ENCODE measurements at places on chromosomes 6 and 20.

DNA sequence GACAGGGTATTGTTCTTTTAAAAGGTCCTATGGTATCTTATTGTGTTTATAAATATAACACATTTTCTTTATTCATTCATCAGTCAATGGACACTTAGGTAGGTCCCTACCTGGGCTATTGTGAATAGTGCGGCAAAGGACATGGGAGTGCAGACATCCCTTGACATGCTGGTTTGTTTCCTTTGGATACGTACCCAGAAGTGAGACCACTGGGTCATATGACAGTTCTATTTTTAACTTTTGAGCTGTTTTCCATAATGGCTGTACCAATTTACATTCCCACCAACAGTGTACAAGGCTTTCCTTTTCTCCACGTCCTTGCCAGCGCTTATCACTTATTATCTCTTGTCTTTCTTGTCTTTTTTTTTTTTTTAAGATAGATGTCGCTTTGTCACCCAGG, 627.5 kb downstream of the PRKN start:
- no peak for DNase-seq

- DNase-seq: peak; percentile 9
These were observed 609.8 kb downstream of the RFPL4B start for GRCh38 chr6:112956696-112957535.

- no peak for DNase-seq
These were observed 3.4 kb downstream of the PRDM13 start for GRCh38 chr6:99609905-99610489.

DNA sequence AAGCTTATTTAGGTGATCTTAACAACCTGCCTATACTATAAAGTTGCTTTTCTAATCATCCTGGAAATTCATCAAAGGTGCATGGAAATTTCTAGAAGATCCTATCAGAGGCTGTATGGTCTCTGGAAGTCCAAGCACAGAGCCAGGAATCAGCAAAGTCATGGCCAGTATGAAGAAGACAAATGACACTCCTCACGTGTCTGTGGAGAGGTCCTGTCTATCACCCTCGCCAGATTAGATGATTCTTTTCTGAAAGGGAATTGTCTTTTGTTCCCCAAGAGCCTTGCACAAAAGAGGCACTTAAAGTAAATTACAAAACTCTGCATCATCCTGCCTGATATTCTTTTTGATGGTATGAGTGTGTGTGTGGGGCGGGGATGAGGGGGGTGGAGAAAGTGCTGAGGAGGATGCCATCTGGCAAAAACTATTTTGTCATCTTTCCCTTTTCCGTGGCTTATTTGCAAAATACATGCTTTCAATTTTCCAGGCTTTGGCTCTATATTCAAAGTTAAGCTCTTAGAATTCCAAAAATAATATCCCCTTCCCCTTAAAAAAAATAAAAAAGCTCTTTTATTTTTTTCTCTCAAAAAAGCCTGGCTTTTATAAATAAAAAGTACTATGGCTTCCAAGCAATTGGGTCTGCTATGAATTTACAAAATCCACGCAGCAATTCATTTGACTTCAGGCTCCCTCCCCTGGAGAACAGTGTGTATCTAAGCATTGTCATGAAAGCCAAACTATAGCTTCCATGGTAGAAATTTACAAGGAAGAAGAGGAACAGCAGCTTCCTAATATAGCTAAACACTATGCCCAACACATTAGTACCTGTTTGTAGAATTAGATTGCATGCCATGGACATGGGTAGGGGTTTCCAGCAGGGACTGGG, 185.2 kb upstream of the ARG1 start:
- DNase-seq: no peak

DNA sequence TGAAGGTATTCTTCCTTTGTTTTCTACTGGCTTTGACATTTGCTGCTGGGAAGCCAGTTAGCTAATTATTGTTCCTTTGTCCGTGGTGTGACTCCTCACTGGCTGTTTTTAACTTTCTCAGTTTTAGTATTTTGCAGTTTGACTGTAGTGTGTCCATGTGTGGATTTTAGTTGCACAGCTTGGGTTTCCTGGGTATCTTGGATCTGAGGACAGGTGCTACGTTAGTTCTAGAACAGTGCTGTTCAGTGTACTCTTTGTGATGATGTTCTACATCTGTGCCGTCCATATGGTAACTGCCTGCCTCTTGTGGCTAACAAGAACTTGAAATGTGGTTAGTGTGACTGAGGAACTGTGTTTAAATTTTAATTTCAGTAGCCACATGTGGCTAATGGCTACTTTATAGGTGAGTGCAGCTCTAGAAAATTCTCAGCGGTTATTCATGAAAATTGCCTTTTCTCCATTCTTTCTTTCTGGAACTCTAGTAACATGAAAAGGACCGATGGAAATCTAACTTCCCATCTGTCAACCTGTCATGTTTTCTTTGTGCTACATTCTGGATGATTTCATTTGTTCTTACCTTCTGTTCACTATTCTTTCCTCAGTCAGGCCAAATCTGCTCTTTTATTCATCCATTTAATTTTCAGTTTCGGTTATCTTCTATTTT, 7.4 kb downstream of the SNX9 start:
- DNase-seq: no peak

DNA sequence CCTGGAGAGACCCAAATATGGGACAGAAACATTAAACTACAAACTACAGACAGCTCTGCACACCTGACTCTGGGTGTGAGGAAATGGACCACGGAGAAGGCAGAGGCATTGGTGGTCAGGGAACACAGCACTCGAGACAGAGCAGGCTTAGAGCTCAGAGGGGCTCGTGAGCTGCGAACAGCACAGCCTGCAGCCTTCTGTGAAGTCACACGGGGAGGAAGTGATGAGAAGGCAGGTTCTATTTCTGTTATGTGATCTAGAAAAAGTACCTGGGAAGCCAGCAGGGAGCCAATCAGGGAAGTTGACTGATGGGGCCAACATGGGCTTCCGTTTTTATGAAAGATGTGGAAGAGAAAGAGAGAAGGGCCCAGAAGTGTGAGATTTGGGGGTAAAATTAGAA, 88.9 kb upstream of the SNAP25 start:
- DNase-seq: no peak

DNA sequence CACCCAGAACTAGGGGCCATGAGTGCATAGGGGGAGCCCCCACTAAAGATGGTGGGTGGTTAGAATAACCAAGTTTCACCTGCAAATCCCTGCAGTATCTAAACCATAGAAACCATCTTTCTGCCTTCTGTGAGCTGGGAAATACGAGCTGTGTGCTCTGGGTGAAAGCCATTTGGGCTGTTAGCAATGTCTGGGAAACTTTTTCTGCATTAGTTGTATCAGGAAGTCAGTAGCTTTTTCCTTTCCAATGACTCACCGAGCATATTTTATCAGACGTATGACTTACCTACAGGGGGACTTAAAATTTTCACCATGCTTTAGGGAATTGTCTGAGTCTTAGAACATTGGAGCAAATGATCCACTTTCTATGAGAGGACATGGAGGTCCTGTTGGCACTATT, 584.0 kb downstream of the QKI start:
- DNase-seq: peak; percentile 75

GRCh38 chr20:62745952-62746288, 37.3 kb downstream of the NTSR1 start:
- no peak for DNase-seq

DNA sequence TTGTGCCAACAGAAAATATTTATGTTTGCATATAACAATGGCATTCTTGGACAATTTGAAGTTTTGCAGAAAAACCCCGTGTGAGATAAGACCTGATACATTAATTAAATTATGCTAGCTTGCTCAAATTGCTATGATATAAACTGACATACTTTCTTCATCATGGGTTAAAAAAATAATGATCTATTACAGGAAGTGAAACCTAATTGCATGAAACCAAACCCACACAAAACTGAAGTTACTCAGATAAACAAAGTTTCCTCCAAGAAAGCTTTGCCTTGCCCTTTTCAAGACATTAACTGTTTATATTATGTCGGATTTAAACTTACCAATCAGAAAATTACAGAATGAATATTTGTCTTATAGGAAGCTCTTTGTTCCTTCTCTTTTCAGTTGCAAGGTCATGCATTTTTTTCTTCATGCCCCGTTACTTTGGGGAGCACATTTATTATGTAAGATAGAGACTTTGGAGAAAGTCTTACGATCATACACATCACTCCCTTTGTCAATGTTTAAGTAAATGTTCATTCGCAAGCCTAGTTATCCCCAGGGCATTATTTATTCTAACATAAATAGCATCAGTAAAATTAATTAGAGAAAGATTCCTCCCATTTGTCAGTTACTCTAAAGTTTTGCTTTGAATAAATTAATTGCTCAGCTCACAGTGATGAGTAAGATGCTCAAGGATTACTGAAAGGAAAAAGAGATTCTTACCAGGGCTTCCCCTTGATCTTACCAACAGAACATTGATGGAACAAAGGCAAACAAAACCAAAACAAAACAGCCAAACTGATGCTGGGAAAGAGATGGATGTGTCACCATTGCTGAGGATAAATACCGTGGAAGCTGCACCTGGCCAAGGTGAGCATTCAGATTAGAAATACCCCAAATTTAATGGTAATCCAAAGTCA, 14.8 kb upstream of the TMEM244 start:
- no peak for DNase-seq

DNA sequence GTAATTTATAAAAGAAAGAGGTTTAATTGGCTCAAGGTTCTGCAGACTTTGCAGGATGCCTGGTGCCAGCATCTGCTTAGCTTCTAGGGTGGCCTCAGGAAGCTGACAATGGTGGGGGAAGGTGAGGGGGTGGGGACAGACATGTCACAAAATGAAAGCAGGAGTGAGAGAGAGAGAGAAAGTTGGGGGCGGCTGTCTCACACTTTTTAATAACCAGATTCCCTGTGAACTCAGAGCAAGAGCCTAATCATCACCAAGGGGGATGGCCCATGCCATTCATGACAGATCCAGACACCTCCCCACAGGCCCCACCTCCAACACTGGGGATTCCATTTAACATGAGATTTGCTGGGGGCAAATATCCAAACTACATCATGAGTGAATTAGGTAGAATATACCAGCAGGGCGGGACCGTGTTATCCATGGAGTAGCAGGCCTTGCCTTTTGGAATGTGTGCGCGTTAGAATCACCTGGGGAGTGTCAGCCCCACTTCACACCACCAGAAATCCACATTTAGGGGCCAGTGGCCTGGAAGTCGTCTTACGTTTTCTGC, 258.8 kb downstream of the CDH4 start:
- DNase-seq: no peak

- no peak for DNase-seq
These were observed 55.7 kb downstream of the GNAS start for GRCh38 chr20:58908221-58908620.

- peak; percentile 80 for DNase-seq
These were observed 121.0 kb downstream of the BCAS1 start for GRCh38 chr20:53949319-53949839.

GRCh38 chr20:54219751-54220426, 12.0 kb downstream of the PFDN4 start:
- peak; percentile 52 for DNase-seq

- no peak for DNase-seq
These were observed 18.1 kb downstream of the NPEPL1 start for GRCh38 chr20:58710481-58711265.

GRCh38 chr6:106398621-106399020, 38.1 kb downstream of the CRYBG1 start:
- no peak for DNase-seq

- DNase-seq: peak; percentile 71
These were observed 82.2 kb upstream of the OPRM1 start for GRCh38 chr6:153956808-153957207.

DNA sequence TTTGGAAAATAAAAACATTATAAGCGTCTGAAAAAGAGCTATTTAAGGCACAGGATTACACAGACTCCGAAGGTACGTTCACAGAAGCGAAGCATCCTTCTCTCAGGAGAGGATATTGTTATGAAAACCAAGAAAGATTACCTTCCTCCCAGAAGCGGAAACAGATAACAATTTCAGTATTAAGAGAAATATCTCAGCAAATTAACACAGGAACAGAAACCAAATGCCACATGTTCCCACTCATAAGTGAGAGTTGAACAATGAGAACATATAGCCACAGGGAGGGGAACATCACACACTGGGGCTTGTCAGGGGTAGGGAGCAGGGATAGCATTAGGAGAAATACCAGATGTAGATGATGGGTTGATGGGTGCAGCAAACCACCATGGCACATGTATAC, 109.7 kb downstream of the CDK19 start:
- no peak for DNase-seq

DNA sequence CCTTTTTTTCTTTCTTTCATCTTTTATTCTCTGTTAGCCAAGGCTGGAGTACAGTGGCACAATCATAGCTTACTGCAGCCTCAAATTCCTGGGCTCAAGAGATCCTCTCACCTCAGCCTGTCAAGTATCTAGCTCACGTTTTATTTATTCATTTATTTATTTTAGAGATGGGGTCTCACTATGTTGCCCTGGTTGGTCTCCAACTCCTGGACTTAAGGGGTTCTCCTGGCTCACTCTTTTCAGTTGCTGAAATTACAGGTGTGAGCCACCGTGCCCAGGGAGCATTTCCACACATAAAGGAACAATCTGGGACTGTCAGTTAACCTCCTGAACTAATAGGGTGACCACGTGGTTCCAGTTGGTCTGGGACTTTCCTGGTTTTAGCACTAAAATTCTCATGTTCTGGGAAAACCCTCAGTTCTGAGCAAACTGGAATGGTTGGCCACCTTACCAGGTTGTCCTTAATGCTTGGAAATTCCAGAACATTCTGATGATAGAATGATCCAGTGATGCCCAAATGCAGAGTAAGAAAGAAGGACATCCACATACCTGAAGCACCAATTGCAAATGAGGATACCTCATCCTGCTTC, 105.5 kb upstream of the ZNF217 start:
- DNase-seq: no peak

- peak; percentile 46 for DNase-seq
These were observed 510.3 kb downstream of the KIF16B start for GRCh38 chr20:16062661-16063581.

- no peak for DNase-seq
These were observed 53.0 kb downstream of the MYH7B start for GRCh38 chr20:35008411-35009342.

DNA sequence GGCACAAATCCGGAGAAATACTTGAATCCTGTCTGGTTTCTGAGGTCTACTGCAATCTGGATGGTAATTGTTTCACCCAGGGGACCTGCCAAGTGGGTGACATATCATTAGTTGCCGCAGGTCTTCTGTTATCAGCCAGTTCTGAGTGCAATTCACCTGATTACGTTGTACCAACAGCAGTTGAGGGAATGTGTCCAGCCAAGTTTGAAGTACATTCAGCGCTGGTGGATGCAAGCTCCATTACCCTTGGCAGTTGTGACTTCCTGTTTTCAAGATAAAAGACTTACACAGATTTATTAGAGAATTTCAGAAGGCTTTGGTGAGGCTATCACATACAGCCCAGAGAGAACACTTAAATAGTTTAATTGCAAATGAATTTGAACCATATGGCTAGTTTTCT, 42.8 kb downstream of the FNDC1 start:
- DNase-seq: no peak

- DNase-seq: no peak
These were observed 20.3 kb upstream of the SMOC2 start for GRCh38 chr6:168420706-168421105.

GRCh38 chr6:168032005-168032760, 34.7 kb downstream of the KIF25 start:
- DNase-seq: peak; percentile 83

DNA sequence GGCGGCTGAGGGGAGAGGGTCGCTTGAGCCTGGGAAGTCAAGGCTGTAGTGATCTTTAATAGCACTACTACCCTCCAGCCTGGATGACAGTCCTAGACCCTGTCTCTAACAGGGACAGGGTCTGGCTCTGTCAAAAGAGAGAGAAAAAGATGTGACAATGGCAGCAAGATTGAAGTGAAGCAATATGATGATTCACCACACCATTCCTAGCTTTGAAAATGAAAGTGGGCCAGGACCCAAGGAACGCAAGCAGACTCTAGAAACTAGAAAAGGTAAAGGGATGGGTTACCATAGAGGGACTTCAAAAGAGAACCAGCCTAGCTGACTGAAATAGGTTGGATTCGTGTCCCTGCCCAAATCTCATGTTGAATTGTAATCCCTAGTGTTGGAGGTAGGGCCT, 426.9 kb downstream of the HTR1B start:
- DNase-seq: no peak
